ENCODE measurements at places on chromosomes 6 and 20.

DNA sequence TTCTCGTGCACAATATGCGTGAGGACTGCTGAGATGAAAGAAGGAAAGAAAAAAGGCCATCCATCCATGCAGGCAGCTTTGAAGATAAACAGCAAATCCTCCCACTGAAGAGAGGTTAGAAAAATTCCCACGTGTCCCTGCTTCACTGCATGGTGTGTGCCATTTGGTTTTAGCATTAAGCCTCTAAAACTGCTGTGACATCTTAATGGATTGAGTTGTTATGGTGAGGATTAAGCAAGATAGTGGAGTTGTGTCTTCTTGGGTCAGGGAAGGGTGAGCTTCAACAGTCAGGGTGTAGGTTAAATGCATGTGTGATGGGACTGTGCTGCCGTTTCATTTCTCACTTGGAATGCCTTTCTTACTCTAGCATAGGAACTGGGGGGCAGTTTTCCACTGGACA lies 50.5 kb downstream of the ZNF831 start:
- no peak for DNase-seq

- DNase-seq = no peak
Observed at GRCh38 chr20:44571362-44571988, 10.9 kb upstream of the PKIG start.

DNA sequence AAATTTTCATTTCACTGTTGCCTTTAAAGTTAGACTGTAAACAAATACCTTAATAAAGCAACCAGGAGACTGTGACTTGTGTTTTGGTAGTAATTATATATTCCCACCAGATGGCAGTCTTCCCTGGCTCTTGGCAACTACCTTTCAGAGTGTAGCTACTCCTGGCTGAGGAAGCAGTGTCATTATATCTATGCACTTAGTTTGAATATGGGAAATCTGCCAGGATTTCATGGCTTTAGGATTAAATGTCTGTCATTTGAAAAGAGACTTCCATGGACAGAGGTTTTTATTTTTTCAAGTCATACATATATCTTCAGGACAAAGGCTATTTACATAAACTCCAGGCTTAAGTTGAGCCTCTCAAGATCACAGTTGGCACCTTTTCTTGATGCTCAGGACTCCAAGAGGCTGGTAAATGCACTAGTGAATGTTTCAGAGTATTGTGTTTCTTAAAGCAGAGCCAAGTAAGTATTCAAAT lies 160.1 kb downstream of the C6orf58 start:
- peak; percentile 47 for DNase-seq

DNA sequence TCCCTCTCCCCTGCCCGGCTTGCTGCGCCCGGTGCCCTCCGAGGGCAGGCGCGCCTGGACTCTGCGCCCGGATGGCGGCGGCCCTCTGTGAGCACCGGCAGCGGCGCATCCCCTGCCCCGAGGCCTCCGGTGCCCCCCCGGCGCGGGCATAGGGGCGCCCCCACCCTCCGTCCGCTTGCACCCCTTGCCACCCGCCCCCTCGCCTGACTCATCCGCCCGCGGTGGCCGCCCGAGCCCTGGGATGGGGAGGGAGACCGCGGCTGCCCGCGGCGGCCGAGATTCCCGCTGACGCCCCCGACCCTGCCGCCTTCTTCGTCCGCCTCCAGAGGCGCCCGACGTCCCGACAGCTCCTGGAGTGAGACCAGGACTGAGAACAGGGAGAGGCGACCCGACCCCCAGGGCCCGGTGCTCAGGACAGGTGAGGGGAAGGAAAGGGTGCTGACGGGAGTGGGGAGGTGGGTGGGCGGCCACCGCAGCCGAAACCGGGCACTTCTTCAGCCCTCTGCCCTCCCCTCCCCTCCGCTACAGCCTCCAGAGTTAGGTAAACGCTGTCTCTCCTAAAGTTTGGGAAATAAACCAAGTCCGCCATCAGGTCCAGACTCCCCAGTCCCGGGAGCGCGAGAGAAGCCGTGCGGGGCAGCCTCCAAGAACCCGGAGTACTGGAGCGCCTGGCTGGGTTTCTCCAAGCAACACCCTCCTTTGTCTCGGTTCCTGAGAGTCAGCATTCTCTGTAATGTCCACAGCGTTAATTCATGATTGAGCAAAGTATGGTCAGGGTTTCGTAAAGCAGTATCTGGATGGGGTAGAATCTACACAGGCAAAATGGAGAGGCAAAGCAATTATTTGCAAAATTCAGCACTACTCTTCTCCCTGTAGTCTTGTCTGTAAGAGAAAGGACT lies 539 bp downstream of the TMEM200A start:
- no peak for DNase-seq

DNA sequence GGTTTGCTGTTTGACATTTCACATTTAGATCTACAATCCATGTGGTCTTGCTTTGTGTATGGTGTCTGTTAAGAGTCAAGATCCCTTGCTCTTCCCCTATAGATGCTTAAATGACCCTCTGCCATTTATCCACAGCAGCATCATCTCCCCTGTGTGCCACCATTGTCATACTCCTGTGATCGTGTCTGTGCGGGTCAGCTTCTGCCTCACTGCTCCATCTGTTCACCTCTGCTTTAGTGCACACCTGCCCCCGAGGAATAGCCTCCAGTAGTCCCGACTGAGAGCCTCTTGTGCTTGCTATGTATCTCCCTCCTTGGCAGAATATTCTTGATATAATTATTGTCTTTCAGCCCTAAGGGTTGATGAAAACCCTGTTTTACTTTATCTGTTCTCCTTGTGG lies 551.2 kb downstream of the CDH26 start:
- DNase-seq = no peak

- DNase-seq = no peak
Observed at GRCh38 chr20:63658749-63659187, 656 bp downstream of the RTEL1 start.

DNA sequence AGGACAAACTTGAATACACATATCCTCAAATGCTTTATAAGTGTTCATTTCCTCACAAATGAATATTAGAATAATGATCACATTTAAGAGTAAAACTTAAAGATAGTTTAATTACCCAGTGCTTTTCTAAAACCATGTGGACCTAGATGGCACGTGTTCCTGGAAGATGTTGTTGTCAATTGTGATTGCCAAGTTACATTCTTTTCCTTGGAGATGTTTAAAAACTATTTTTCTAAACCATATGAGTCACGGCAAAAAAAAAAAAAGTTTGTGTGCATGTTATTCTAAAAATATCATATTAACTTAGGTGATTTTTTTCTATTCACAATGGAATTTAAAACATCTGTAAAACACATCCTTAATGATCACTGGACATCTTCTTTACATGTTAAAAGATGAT lies 51.1 kb downstream of the RCAN2 start:
- DNase-seq = no peak

DNA sequence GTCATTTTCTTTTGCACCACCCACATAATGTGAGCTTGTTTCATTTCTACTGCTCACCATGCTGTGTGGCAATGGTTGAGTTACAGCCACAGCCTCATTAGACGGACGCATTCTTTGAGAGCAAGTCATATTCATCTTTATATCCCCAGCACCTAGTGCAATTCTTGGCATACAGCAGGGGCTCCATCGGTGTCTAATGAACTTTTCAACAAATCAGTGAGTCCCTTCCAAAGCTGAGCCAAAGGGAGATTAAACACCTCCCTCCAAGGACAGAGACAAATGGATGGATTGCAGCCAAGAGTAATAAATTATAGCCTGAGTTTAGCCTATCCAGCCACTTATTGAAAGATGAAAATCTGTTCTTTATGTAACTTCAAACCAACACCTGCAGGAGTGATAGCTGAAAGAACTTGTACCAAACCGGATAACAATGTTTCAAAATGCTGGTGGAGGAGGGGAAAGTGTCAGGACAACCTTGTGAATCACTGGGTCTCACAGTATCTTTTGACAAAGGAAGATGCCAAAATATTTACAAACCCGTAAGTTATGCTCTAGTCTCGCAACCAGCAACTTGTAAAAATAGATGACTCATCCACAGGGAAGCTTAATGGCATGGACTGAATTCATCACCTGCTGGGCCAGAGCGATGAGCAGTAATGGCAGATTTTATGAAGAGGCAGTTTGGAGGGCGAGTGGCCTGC lies 139.0 kb downstream of the PXDC1 start:
- no peak for DNase-seq

- no peak for DNase-seq
Observed at GRCh38 chr6:165849534-165850430, 186.7 kb upstream of the PDE10A start.

DNA sequence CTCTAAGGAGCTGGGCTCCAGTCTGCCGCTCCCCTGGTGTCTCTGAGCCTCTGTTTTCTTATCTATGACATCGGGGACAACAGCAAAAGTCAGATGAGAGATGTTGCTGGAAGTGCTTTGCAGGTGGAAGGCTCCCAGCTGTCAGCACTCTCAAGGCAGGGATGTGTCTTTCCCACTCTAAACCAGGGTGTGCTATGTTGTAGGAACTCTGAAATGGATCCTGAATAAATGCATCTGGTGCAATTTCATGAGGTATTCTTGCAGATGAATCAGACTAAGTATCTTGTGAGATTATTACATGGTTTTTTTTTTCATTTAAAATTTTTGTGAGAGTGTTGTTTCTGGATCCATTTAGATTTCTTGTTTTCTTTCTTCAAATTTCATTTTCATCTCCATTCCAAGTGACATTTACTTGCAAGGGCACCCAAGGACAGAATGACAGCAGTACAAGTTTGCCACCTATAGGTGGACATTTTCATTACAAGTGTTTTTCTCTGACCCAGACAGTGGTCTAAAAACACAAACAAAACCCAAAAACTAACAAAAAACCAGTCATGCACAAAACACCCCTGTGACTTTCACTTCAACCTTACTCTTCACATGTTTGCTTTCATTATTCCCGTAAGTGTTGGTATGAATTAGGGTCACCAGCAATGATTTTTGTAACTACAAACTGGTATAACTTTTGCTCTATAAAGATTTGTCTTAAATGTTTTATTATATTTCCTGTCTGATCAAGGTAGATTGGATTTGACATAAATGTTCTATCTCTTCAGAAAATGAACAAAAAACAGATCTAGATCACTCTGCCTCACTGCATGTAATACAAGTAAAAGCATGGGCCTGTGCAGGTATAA lies 14.7 kb upstream of the SIM1 start:
- no peak for DNase-seq

GRCh38 chr20:36929290-36929689 lies 22.2 kb downstream of the SAMHD1 start:
- no peak for DNase-seq

- no peak for DNase-seq
Observed at GRCh38 chr6:116113386-116113785, 12.5 kb downstream of the COL10A1 start.

GRCh38 chr20:52619101-52619500 lies 353.1 kb upstream of the TSHZ2 start:
- DNase-seq = no peak

GRCh38 chr20:37973059-37973910 lies 60.0 kb downstream of the TTI1 start:
- no peak for DNase-seq
